Fibroblast of upper back skin (primary cell): ENCODE measurements at places on chromosomes 2 and 18.

DNA sequence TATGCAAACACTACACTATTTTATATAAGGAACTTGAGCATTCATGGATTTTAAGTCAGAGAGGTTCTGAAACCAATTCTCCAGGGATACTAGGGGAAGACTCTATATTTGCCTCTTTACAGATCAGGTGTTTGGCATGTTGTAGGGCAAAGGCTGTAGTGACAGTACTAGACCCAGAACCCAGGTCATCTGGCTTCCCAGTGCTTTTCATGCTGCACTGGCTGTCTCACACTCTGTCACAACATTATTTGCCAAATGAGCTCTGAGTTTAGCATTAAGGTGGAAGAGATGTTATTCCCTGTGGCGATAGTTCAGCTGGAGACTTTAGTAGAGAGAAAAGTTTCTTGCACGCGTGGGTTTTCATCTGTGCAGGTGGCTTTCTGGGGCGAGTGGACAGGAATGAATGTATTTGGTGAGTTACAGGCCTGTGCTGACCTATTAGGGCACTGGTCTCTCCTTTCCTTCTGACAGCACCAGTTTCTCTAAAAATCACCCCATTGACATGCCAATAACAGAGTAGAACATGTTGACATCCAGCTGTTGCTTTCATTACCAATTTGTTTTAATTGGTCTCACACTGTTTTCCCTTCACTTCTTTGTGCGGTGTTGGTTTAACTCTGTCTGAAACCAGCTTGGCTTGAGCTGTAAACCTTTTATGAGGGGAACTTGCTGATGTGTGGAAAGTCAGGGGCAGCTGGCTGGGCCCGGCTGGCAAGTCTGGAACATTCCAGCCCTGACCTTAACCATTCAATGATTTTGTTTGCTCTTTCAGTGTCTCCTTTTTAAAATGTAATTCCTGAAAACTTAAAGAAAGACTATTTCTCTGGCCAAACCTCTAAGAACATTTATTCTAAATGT, 643.0 kb upstream of the FAM98A start:
- no peak for DNase-seq

GRCh38 chr2:48356701-48357325, 173.1 kb upstream of the STON1 start:
- DNase-seq = peak; percentile 34

- no peak for DNase-seq
Measured at GRCh38 chr2:69624611-69625010, 18.9 kb downstream of the AAK1 start.

- peak; percentile 52 for DNase-seq
Measured at GRCh38 chr2:43707255-43708015, 31.2 kb upstream of the C1GALT1C1L start.

GRCh38 chr2:163692611-163693482, 43.0 kb downstream of the FIGN start:
- no peak for DNase-seq

- no peak for DNase-seq
Measured at GRCh38 chr2:79982445-79982844, 322.1 kb downstream of the LRRTM1 start.

DNA sequence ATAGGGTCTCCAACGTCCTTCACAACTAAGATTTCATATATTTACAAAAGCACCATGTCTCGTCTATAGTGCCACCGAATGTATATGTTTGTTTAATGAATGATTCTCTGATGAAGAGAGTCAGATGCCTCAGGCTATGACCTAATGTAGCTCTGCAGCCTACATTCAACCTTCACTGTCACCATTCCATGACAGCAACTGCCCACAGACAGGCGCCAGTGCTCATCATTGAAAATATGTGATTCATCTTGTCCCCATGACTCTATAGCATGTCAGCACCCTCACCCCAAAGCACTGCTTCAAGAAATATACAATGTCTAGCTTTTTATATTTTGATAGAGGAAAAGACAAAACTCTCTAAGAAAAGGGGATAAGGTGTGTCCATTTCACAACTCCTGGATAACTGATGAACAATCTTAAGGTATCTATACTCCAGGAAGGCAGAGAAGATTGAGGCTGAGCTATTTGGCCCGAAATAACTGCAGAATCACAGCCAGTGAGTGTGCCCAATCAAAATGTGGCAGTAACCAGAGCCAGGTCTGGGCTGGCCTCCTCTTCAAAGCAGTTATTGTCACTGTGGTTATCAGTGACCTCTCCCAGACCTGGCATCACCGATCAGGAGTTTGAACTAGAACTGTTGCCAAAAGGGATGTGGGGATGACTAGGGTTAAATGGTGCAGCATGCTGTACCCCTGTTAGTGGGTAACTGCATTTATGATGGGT, 246.6 kb downstream of the SETBP1 start:
- DNase-seq = peak; percentile 18

DNA sequence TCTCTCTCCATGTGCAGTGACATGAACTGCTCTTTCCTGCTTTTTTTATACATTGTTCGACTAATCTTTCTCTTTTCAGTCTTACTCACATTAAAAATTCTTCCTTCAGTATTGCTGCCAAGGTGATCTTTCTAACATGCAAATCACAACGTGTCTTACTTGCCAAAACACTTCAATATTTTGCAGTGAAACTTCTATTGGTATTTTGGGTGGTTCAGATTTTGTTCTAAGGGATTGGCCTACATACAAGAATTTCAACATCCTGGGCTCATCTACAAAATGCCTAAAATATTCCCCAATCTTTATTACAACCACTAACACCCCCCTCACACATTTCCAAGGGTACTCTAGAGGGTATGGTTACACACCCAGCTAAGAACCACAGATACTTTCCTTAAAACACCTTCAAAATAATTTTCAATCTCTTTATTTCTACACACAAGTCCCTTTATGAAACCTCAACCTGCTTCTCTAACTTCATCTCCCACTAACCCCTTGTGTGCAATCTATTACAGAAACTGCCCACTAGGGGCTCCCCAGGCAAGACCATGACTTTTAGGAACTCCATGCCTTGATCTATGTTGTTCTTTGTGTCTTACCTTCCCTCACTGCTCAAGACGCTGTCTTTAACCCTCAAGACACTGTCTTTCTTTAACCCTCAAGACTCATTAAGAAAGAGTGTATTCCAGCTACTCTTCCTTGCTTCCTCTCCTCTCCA, 50.9 kb downstream of the COL3A1 start:
- peak; percentile 80 for DNase-seq

DNA sequence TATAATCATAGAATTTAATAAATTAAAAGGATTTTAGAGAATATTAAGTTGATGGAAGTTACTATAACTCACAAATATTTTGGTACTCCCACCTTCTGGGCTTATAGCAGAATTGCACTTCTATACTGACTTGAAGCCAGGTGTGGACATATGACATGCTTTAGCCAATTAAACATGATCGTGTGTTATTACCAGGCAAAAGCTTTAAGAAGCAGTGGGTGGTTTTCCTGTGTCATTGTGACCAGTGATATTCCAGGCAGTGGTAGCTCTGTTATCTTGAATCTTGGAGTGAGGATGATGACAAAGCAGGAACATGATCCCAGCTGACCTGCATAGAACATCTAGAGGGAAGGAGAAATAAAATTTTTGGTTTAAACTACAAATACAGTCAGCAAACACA, 370.9 kb upstream of the ZEB2 start:
- peak; percentile 33 for DNase-seq

DNA sequence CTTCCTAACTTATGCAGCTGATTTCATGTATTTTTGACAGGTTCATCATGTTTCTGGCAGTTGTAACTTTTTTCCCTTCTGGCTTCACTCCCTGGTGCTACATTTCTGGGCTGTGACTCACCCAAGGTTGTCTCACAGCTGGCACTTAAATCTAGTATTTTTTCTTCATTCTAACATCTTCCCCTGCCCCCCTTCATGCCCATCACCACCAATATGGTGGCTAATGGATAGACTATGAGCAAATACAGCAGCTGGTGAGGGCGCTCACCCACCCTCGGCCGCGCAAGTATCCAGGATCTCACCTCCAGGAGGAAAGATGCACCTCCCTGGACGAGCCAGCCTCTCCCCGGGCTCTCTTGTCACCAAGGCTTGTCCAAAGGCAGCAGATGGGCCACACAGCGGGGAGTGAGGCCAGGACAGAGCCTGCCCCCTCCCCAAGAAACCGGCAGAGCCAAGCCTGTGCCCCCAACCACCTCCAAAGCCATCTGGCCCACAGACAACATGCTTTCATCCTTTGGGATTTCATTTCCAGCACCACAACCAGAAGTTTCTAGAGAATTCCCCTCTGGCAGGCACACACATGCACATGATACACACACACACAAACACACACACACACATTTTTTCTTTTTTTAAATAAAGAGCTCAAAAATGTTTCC, 39.1 kb downstream of the ATOH8 start:
- DNase-seq = peak; percentile 88

- no peak for DNase-seq
Measured at GRCh38 chr2:211516537-211516936, 960.1 kb downstream of the CPS1 start.
